ENCODE measurements at places on chromosomes 3 and 15. TPM values are rescaled to one million over a fixed set of nuclear protein-coding genes. Genes with fewer than 3 reads are reported as not detected.
A peak's percentile ranks its signal among the peaks of the same experiment; 100 is the strongest.

Gene MAGI1
- total RNA-seq: 103 TPM

GRCh38 chr15:39247574-39247973 lies 333.3 kb upstream of the THBS1 start:
- no peak for DNase-seq

- DNase-seq: no peak
Observed at GRCh38 chr15:96323319-96324145, 7.0 kb upstream of the NR2F2 start.

- DNase-seq: no peak
Observed at GRCh38 chr15:68114840-68115239, 60.7 kb downstream of the PIAS1 start.

- DNase-seq: peak; percentile 44
Observed at GRCh38 chr3:88059380-88060170, 520 bp downstream of the ZNF654 start.

Gene GPR62
- 0.18 TPM for total RNA-seq

Data from cerebellum (tissue), 4 donors.